Stimulated activated CD8-positive, alpha-beta memory T cell treated with anti-CD3 and anti-CD28 coated beads, Interleukin-4, amount 100 ng/mL, for 4 hours (primary cell): ENCODE measurements at places on chromosomes 3 and 15.

GRCh38 chr3:183377307-183377959, 51.0 kb downstream of the MCF2L2 start:
- no peak for DNase-seq

- DNase-seq = no peak
Measured at GRCh38 chr3:154029926-154030325, 91.3 kb upstream of the ARHGEF26 start.

DNA sequence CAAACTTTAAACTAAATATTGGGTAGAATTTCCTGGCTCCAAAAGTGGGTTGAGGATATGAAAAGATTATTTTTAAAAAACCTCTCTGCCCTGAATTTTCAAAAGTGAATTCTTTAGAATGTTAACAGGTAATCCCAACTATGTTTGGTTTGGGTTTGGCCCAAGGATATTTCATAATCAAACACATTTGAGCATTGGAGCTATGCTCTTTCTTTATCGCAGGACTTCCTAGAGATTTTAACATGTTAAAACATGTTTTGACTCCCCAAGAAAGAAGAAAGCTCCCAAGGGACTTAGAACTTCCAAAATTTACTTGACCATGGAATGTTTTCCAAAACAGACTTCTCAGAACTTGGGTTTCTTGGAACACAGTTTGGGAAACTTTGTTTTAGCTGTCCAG, 75.6 kb upstream of the SYNPR start:
- DNase-seq = no peak

DNA sequence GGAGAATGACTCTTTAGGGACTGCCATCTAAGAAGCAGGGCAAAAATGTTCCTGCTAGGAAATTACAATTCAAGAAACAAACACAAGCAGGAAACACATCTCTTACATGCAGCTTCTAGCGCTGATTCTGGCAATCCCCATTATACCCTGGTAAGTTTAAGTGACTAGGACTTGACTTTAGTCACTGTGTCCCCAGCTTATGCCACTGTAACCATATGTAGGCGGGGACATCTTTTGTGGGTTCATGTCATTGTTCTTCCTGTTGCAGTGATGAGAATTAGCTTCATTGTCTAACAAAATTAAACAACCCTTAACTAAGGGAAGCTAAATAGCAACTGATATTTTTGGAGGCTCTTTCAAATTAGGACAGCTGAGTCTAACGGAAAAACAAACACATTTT, 17.9 kb upstream of the FAM81A start:
- DNase-seq = no peak

- no peak for DNase-seq
Measured at GRCh38 chr3:97991293-97991682, 19.1 kb upstream of the RIOX2 start.

- DNase-seq = no peak
Measured at GRCh38 chr3:173513123-173513522, 115.6 kb downstream of the NLGN1 start.

- no peak for DNase-seq
Measured at GRCh38 chr3:127043041-127043641, 60.2 kb downstream of the PLXNA1 start.

DNA sequence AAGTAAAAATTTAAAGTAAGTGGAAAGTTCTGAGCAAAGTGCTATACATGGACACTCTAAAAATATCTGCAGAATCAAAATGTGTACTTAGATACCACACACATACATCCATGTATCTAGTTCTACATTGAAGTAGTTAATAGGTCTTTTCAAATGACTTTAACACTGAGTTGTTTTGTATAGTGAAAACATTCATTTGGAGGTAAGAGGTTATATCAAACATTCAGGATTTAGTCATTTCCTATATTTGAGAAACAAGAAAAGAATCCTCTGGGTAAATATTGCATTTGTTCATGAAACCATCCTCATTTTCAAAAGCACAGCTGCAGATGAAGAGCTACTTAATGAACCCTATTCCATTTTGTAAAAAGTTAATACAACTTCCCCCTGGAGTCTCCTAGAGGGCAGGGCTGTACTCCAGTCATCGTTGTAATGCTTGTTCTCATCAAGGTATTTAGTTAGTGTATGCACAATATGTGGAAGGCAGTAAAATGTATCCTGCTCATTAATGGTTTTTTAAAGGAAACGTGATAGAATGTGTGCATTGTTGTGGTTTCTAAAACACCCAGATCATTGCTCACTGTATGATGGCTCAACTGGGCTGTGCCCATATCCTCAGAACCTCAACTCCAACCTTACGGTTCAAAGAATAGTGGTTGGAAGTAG, 26.2 kb downstream of the ARPP21 start:
- DNase-seq = no peak

DNA sequence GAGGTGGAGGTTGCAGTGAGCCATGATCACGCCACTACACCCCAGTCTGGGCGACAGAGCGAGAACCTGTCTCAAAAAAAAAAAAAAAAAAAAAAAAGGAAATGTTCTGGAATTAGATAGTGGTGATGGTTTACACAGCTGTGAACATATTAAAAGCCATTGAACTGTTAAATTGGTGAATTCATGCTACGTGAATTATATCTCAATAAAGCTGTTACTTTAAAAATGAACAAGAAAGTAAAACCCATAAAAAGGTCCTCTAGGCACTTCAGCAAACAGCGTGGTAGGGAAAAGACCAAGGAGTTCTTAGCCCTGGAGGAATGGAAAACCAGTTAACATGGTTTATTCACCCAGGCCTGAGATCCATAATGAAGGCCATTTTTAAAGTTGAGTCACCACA, 180.1 kb downstream of the ATG7 start:
- DNase-seq = no peak

DNA sequence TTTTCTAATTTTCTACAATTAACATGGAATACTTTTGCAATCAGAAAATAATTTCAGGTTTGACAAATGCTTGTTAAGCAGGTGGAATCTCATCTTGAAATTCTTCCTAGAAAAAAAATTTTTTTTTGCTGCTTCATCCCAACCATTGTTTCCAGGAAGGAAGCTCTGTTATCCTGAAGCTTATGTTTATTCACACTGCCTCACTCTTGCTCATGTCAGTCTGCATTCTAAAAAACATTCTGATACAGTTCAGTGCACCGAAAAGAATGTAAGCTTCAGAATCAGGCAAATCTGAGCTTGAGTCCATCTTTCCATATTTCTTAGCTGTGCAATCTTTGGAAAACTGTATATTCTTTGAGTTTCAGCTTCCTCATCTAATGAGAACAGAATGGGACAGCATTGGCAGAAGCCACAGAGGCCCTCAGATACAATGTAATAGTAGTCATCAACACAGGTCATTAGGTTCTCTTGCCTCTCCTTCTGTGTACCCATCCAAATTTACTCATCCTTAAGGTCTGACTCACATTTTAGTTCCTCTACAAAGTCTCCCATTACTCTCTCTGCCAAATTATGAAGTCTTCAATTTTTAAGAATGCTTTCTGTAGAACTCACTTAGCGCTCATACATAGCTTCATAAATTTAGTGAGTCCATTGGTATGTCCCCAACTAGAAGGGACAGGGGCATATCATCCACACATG, 881.8 kb upstream of the NR2F2 start:
- DNase-seq = no peak

- no peak for DNase-seq
Measured at GRCh38 chr3:112734171-112734570, 93.2 kb upstream of the CCDC80 start.

DNA sequence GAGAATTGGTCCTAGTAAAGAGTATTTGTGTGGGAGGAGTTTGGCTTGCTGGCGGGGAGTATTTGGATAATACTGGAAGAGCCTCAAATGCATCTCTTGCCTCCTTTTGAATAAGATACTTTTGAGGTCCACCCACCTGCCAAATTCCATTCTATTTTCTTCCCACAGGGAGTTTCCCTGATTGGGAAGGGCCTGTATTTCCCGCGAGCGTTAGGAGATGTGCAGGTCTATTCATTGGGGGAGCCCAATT, 406 bp upstream of the RASA2 start:
- DNase-seq = no peak

DNA sequence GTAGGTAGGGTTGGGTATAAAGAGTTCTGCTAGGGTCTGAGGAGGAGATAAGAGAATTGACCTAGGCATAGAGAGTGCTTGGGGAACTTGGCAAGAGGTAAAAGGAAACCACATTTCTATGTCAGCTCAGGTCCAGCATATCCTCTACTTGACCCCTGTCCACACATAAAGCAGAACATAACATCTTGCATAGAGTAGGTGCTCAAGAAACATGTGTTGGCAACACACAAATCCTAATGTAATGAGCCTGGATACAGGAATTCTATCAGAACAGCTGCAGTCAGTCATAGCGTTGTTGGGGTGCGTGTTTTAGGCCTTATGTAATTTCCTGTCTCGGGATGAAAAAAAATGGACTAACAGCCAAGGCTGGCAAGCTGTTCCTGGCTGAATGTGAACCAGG, 35.0 kb upstream of the PLCL2 start:
- DNase-seq = no peak

- DNase-seq = no peak
Measured at GRCh38 chr15:77863491-77864105, 213.9 kb downstream of the TBC1D2B start.

GRCh38 chr15:65305150-65305758, 777 bp downstream of the RNU5B-1 start:
- no peak for DNase-seq
